ENCODE measurements at places on chromosomes 3 and 15.

GRCh38 chr15:89760303-89761008 is 9.4 kb upstream of the MESP1 start:
- DNase-seq = peak; percentile 15

DNA sequence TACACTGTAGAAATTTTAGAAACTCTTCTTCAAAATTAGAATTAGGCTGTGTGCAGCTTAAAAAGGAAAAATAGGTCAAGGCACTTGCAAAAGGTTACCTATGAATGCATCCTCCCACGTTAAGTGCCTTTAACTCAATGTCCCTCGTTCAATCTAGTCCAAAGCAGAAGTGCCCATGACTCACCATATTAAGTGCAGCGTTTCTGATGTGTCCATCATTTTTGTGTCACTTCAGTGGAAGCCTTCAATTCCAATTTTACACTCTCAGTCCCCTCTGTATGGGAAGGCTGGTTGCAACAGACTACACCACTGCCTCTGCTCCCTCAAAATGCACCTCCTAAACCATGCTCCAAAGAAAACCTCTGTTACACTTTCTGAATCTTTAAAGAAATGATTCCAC is 53.4 kb downstream of the FOXB1 start:
- DNase-seq = no peak

GRCh38 chr3:5431146-5431545 is 243.6 kb downstream of the EDEM1 start:
- DNase-seq = no peak

DNA sequence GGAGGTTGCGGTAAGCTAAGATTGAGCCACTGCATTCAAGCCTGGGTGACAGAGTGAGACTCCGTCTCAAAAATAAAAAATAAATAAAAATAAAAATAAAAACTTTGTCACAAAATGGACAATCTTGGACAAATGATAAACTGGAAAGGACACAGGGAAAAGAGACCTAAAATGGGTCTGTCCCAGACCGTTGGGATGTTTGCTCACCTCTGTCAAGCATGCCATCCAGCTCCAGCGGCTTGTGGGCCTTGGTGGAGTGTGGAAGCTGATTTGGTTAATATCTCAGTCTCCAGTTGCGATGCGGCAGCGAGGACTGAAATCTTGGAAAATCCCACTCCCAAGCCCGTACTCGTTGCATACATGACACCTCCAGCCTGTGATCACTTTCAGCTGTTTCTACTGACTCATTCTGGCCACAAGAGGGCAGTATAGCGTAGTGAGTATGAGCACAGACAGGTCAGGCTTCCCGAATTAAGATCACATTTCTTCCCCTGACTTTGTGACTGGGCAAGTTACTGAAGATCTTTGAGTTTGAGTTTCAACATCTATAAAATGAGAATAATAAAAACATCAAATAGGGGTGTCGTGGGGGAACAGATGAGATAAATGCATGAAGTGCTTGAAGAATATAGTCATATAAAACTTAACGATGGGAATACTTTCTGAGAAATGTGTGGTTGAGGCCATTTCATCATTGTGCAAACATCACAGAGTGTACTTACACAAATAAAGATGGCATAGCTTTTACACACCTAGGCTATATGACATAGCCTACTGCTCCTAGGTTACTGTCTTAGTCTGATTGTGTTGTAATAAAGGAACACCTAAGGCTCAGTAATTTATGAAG is 19.6 kb upstream of the MOBP start:
- DNase-seq = peak; percentile 36

DNA sequence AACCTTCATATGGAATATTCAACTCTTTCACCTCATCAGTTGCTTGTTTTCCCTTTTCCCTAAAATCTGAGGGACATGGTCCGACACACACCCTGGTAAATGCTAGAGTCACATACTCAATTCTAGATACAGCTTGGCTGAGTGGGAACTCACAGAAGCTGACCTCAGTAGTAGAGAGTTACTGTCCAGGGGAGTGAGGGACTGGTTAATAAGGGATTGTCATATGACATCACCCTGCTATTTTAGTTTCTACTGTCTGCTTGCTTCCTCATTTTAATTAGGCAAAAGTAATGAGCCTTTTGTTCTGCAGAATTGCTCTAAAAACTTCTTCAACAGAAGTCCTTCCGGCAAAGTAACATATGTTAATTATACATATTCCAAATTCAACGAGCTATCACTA is 244.5 kb downstream of the ZIC4 start:
- DNase-seq = no peak

Data from DMS79 treated with DMSO at 0.1 percent for 48 hours (cell line).